ENCODE measurements at places on chromosomes 2 and 18.

DNA sequence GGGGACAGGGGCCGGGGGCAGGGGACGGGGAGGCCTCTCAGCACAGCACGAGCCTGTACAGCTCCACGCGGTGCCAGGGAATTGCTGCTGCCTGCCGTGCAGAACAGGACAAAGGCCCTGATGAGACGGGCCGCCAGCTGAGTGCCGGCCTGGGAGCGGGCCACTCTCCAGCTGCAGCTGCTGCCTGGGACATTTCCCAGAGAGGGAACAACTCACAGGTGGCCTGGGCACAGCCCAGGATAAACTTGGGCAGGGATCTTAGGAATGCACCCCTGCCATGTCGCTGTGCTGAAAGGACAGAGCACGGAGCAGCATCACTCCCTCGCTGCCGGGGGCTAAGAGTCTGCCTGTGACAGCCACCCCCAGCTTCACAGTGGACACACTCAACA, 38.8 kb downstream of the CENPO start:
- peak; percentile 72 for DNase-seq

DNA sequence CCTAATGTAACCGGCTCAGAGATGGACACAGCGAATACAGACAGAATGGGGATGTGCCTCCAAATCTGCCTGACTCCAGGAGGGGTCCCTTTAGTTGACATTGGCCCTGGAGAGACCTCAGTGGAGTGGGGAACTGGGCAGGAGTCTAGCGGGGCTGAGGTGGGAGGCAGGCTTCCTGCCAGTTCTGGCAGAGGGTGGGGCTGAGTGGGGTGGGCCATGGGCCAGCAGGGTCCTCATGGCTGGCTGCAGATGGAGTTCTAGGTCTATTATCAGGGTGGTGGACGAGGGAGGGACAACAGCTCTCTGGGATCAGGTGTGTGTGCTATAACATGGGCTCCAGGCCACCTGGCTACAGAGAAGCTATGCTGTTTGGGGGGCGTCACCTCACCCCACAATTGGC, 21.1 kb downstream of the PROC start:
- DNase-seq: no peak

- DNase-seq: no peak
Observed at GRCh38 chr2:212427638-212428037, 111.0 kb downstream of the ERBB4 start.

GRCh38 chr2:133424876-133425275, 143.4 kb downstream of the NCKAP5 start:
- no peak for DNase-seq

GRCh38 chr2:240797500-240797895, 22.5 kb downstream of the KIF1A start:
- DNase-seq: no peak

DNA sequence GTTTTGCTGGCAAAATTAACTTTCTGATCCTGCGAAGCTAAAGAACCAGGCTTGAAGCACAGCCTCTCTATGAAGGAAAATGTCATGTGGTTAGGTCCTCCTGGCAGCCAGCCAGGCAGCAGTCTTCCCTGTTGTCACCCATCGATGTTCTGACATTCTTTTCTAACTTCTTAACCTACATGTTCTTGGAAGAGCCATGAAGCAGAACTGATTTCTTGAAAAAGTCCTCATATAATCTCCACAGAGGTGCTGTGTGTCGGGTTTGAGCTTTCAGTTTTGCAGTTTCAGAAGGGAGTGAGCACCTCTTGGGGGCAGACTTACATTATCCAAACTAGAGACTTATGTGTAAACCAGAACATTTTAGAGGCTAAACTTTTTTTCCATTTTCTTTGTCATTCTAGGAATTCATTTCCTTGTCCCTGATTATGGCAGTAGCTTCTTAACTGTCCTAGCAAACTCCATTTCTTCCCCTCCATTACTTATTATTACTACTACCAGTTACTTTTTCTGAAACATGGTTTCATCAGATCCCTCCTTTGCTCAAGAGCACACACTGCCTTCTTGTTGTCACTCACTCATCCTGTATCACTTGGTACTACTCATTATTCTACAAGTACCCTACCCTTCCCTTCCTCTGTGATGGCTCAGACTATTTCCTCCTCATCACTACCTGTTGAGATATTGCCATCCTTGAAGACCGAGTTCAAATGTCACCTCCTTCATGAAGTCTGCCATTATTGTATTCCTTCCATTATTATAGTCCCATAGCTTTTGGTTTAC, 31.1 kb downstream of the DOK1 start:
- DNase-seq: no peak

- no peak for DNase-seq
Observed at GRCh38 chr2:66633631-66634030, 198.7 kb downstream of the MEIS1 start.

DNA sequence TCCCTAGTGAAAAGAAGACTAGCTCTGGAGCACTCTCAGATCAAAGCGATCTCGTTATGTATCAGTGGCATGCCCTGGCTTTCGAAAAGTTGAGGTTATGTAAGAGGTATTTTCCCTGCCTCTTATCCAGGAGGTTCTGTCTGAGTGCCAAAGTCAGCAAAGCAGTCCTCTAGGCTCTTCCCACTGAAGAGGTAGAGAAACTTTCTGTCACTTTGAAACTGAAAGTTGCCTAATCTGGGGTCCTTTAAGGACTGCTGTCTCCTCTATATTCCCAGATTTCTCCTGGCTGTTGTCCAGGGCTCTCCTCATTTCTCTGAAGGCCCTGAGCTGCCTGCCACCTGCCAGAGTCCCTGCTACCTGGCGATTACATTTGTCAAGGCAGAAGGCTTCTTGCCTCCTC, 96.3 kb downstream of the B3GNT2 start:
- DNase-seq: no peak

DNA sequence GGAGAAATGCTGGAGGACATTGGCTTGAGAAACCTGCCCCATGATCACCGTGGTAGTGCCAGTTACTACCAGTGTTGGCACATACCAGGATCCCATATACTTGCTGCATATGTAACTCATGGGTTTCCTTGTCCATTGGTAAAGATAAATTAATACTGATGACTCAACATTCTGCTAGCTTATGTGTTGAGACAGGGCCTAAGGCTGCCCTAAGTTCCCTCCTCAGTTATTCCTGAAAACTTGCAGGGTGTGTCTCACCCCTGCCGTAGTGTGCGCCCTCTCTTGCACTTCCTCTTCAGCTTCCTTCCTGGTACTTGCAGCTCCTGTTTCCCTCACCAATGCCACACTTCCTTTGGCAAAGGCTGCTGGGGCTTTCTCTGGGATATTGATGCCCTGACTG, 4.3 kb upstream of the INO80C start:
- no peak for DNase-seq

DNA sequence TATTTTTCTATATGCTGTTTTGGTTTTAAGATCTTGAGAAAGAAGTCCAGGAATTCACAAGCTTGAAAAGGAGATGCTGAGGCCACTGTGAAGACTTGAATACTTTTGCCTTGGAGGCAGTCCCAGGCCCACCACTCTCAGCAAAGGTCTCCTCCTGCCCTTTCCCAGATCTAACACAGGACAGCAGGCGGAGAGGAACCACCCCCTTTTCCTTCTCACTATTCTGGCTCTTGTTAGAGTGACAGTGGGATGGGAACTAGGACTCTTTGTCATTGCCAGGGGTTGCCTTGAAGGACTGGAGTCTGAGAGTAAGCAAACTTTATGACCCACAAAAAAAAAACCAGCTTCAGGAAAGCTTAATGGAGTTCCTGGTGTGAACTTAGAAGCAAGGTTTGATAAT, 54.7 kb downstream of the E2F6 start:
- no peak for DNase-seq

DNA sequence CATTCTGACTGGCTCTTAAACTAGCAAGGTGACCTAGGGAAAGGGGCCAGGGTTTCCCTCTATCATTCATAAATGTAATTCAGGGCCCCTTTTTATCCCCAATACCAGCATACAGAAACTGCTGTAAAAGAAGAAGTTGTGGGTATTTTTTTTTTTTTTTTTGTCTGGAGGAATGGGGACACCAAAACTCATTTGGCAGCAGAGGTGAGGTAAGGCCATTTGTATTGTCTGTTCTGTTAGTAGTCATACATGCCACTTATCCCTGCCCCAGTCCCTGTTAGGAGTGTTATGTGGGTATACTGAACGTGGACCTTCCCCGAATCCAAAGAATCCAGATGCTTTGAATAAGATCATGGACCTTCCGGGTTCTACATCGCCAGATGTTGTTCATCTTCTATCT, 1.7 kb downstream of the SEPTIN2 start:
- DNase-seq: no peak

DNA sequence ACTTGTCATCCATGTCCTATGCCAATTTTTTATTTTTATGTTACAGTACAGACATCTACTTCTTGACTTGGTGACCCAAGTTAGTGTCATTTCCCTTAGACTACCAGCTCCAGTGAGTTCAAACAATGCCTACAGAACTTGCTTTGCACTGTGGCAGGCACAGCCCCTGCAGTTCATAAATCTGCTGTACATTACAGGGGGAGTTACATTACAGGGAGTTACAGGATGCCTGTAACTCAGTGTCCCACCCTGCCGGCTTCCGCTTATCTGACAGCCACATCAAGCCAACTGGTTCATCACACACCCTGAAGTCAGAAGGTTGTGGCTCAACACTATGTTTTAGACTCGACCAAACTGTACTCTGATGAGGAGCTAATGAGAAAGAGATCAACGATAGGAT, 7.8 kb upstream of the NPAS2 start:
- DNase-seq: no peak

DNA sequence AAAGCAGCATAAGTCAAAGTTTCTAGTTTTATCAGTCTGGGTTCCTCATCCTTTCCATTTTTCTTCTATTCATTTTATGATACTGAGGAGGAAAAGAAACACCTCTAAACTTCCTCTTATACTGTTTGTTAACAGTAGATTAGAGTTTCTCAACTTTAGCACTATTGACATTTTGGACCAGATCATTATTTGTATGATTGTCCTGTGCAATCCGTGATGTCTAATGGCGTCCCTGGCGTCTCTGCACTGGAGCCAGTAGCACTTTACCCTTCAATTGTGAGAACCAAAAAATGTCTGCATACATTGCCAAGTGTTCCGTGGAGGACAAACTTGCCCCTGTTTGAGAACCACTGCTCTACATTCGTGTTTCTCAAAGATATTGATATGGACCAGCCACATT, 25.2 kb downstream of the PTPN4 start:
- no peak for DNase-seq

GRCh38 chr2:201915446-201915845, 109.1 kb downstream of the CDK15 start:
- no peak for DNase-seq

GRCh38 chr2:23434721-23435121, 49.7 kb downstream of the KLHL29 start:
- no peak for DNase-seq

DNA sequence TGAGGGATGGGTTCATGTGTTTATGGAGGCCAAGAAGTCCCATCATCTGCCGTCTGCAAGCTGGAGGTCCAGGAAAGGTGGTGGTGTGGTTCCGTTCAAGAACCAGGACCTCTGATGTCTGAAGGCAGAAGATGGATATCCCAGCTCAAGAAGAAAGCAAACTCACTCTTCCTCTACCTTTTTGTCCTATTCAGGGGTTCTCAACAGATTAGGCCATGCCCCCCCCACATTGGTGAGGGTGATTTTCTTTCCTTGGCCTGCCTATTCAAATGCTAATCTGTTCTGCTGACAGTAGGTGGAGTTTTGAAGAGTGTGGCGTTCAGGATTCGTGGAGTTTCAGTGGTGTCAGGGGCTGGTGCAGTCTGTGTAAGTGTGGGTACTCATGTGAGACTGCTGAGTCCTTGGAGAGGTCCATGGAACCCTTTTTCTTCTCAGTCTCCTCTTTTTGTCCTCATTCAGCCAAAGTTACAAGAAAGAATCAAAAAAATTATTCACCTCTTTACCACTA, 5.9 kb downstream of the MSL3B start:
- no peak for DNase-seq
